ENCODE measurements at places on chromosomes 12 and 14.

DNA sequence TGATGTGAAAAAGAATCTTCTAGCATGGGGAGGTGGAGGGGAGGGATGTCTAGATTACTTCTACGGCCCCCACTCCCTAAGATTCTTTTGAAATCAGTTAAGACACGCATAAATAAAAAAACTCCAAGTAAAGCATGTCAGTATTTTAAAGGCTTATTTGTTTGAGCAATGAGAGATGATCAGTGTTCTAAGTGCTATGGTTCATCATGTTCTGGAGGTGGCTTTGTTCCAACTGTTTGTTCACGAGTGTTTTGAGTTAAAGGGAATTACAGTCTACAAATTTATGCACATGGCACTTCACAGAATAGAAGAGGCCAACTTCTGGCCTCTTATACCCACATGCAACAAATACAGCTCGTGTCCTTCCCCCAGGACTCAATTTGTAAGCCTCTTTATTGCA is 394.9 kb downstream of the RAD51B start:
- DNase-seq, result no peak

DNA sequence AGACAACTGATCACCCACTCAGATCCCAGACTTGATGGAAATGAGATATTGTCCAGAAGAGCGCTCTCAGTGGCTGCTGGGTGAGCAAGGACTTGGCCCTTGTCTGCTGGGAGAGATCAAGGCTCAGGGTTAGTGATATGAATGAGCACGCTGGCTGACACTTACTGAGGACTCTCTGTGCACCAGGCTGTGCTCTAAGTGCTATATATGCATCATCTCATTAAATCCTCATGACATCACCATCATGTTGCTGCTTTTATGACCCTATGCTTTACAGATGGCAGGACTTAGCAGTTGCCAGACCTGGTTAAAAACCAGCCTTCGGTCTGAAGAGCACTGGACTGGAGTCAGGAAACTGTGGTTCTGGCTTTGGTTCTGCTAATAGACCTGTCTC is 260.9 kb downstream of the VRK1 start:
- DNase-seq, result no peak

DNA sequence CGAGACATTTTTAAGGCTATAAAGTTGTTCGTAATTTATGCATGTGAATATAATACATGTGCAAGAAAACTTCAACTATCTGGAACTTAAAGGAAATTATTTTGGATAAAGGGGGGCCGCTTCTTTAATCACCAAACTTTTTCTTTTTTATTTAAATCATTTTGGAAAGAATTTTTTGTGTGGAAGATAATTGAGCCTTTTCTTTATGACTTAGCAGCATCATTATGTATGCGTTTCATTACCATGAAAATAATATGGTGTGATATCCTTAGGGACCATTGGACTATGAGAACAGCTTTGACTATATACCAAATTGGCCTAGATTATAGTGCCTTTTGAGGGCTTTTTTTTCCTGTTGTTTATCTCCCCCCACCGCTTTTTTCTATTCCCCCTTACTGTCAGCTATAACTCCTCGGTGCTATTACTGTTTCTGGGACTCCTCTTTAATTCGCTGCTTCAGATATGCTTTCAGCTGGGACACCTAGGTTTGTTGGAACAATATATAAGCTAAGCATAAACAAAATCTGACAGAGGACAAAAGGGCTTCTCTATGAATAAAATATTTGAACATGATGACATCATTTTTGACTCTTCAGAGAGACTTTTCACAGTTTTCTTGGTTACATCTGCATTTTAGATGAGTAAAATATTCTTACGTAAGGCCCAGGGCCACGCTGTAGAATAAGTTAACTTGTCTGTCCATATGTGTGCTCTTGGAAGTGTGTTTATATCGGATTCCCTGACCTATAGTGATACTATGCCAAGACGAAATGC is 392.7 kb downstream of the NPAS3 start:
- no peak for DNase-seq

- DNase-seq, result no peak
Measured at GRCh38 chr12:95066091-95066855, 7.1 kb downstream of the NR2C1 start.

DNA sequence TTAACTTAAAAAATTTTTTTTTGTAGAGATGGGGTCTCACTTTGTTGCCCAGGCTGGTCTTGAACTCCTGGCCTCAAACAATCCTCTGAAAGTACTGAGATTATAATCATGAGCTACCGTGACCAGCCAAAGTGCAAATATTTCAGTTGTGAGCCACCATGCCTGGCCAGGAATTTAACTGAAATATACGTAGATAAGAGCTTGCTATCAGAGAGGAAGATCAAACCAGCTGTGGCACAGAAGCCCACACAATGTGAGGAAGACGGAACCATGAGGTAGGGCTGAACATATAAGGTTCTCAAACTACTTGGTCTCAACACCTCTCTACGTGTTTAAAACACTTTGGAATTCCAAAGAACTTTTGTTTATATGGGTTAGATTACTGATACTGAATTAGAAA is 29.1 kb downstream of the ATG14 start:
- DNase-seq, result no peak

DNA sequence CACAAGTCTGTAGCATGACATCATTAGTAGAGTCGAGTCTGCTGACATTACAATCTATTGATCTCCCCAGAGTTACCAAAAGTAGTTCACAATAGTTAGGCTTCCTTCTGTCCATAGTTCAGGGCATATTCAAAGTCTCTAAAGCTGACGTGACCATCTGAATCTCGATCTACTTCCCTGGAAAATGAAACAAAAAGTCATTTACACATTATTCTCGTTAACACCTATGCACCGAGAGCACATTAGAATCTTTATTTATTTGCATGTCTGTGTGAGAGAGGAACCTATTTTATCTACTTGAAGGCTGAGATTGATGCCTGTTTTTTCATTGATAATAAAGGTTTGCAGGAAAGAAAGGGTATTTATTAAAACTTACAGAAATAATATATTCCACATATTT is 157.4 kb downstream of the EFCAB11 start:
- DNase-seq, result no peak

- DNase-seq, result peak; percentile 73
Measured at GRCh38 chr14:99564256-99564925, 39.6 kb downstream of the CCDC85C start.

GRCh38 chr12:95641299-95641952 is 90.2 kb upstream of the USP44 start:
- no peak for DNase-seq

- no peak for DNase-seq
Measured at GRCh38 chr12:24078318-24078765, 128.9 kb upstream of the SOX5 start.

DNA sequence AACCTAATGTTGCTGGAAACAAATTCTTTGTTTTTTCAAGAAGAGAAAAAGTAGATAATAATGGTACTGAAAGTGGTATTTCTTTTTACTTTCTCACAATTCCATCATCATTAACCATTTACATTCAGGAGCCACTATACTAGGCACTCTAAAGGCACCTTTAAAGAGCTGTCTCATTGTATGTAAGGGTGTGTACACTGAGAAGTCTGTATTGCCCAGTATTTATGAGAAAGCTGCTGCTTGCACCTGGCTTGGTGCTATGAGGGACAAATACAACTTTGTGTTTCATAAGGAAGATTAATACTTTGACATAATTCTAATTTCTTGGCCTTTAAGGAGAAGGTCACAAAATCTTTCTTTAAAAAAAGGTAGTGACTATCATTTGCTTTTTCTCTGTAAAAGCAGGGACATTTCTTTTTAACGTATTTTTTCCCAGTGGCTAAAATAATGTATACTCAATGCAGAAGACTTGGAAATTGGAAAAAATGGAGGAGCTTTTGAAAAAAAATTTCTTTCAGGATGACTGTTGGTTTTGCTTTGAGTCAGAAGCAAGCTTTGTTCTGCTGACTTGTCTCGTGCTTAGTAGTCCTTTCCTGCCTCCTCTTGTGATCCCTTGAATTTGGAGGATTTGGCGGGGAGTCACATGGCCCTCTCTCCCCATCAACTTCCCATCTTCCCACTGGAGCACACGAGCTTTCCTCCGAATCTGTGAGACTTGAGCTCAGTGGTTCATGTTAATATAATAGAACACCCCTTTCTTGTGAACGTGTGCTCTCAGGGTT is 50.1 kb downstream of the RASSF3 start:
- no peak for DNase-seq

GRCh38 chr12:108730365-108731104 is 783 bp downstream of the CORO1C start:
- DNase-seq, result peak; percentile 83

- no peak for DNase-seq
Measured at GRCh38 chr14:94020267-94020666, 5.9 kb upstream of the OTUB2 start.

- DNase-seq, result no peak
Measured at GRCh38 chr12:50740307-50740706, 23.6 kb upstream of the ATF1 start.

DNA sequence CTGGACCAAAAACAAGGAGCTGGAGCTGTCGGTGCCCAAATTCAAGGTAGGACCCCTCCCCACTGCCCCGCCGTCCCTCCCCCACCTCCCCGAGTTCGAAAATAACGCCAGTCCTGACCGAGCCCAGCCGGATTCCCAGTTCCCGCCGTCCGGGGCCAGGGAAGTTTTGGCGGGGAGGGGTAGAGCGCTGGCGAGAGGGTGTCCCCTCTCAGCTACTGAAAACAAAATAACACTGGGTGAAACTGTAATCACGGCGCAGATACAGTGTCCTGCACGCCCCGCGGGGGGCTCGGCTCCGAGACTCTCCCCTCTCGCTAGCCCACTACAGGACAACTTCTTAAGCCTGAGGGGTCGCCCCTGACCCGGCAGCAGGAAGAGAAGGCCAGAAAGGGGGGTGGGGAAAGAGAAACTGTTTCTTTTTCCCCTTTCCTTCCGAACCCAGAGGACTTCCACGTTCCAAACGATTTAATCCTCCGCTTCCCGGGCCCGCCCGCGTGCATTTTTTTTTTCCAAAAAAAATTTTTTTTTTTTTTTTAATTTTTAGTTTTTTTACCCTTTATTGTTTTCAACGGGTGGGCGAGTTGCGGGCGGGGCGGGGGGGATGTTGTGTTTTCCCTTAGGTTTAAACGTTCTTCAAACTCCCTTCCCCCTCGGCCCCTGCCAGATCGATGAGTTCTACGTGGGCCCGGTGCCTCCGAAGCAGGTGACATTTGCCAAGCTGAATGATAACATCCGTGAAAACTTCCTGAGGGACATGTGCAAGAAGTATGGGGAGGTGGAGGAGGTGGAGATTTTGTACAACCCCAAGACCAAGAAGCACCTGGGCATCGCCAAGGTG is 1.6 kb downstream of the SETD1B start:
- DNase-seq, result peak; percentile 34

DNA sequence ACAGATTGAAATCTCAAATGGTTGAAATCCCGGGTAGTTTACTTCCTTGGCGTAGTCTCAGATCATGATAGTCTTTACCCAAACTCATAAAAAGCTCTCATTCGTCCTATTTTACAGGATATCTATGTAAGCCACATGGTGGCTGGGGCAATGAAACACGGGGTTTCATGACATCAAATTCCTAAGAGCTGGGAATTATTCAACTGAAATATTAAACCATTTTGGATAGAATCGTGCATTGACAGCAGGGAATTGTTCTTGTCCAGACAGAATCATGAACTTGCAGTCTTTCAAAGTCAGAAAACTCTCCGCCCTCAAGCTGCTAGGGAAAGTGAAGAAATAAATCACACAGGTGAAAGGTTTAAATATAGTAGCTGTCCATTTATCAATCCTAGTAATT is 33.2 kb upstream of the PRKAB1 start:
- no peak for DNase-seq

GRCh38 chr12:53053218-53054111 is 3.6 kb downstream of the TNS2 start:
- peak; percentile 57 for DNase-seq

- DNase-seq, result no peak
Measured at GRCh38 chr12:21073129-21073528, 57.9 kb upstream of the SLCO1B1 start.

GRCh38 chr14:76640923-76641395 is 120.3 kb upstream of the VASH1 start:
- no peak for DNase-seq

DNA sequence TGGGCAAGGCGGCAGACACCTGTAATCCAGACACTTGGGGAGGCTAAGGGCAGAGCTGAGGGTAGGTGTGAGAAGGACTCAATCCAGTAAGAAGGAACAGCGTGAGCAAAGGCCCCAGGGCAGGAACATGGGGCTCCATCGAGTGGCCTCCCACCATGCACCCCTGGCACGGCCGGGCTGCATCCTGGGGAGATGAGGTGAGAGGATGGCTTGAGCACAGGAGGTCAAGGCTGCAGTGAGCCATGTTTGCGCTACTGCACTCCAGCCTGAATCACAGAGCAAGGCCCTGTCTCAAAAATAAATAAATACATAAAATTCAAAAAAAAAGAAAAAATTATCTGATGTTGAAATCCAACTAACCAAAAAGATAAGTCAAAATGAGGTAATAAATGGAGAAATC is 58.5 kb downstream of the ARL6IP4 start:
- no peak for DNase-seq

- DNase-seq, result no peak
Measured at GRCh38 chr14:92733007-92733406, 15.4 kb downstream of the LGMN start.

DNA sequence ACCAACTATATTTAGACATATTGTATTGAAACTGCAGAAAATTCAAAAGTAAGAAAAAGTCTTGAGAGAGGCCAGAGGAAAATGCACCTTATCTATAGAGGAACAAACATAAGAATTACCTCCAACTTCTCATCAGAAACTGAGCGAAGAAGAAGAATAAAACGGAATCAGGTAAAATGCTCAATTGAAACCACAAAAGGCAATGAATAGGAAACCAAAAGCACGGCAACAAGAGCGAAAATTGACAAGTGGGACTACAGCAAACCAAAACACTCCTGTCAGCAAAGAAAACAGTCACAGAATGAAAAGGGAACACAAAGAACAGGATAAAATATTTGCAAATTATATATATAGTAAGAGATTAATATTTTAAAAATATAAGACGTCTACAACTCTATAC is 61.9 kb upstream of the PARP11 start:
- DNase-seq, result no peak

- no peak for DNase-seq
Measured at GRCh38 chr14:73262427-73263183, 25.3 kb downstream of the PAPLN start.

DNA sequence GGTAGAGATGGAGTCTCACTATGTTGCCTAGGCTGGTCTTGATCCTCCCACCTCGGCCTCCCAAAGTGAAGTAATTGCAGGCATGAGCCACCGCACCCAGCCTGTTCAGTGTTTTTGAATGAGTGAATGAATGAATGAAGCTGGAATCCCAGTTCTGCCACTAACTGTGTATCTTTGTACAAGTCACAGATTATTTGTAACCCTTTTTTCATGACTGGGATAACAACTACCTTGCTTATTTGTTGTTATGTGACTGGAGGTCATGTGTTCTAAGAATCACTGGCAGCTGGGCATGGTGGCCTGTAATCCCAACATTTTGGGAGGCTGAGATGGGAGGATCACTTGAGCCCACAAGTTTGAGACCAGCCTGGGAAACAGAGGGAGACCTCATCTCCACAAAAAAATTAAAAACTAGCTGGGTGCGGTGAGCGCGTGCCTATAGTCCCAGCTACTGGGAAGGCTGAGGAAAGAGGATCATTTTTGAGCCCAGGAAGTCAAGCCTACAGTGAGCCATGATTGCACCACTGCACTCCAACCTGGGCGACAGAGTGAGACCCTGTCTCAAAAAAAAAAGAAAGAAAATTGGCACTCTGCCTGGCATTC is 13.3 kb upstream of the NUMB start:
- no peak for DNase-seq

GRCh38 chr12:15788233-15789219 is 662 bp downstream of the EPS8 start:
- peak; percentile 37 for DNase-seq

Data from uterus (tissue), 4 donors.